Upper lobe of right lung (tissue), 1 donor: ENCODE measurements at places on chromosomes 6 and 20. TPM values are rescaled to one million over a fixed set of nuclear protein-coding genes. Genes with fewer than 3 reads are reported as not detected.

Gene LAMA2
- total RNA-seq = 42.1 TPM

Gene LGSN
- 0.38 TPM for total RNA-seq

DNA sequence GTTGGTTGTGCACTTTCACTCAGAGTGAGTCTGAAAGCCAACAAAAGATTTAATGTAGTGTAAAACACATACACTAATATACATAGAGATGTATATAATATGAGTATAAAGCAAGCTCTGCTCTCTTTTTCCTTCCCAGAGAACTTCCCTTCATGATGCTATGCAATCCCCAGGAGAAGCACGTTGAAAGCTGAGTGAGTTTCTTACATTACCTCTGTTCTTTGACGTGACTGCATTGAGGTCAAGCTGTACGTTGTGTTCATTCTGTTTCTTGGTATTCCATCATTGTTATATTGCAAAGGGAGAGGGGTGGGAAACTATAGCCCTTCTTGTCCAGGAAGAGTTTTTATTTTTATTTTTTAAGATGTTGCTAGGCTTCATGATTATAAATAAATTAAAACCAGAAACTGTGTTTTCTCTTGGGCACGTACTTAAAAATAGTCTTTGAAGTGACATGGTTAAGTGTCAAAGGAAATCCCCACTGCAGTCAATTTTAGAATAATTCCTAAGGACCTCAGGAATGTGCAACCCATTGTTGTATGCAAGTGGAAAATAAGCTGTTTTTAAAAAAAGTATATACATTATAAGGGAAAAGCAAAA, 651.0 kb downstream of the CD109 start:
- H3K4me1 ChIP-seq = no peaks in the 10 kb centered on the region
- H3K36me3 ChIP-seq = no peaks in the 10 kb centered on the region
- no peak overlapping the region for H3K27ac ChIP-seq
- no peak for DNase-seq
- H3K27me3 ChIP-seq = no peaks in the 10 kb centered on the region
- no peak overlapping the region for H3K4me3 ChIP-seq

GRCh38 chr6:156686995-156687788, 90.0 kb upstream of the ARID1B start:
- H3K27ac ChIP-seq = peak overlapping the region; percentile 97
- peak overlapping the region; percentile 76 for H3K4me3 ChIP-seq
- no peaks in the 10 kb centered on the region for H3K36me3 ChIP-seq
- H3K4me1 ChIP-seq = peaks cover 13% of the 10 kb centered on the region
- peak; percentile 95 for DNase-seq

GRCh38 chr6:135180542-135181332, at the start of gene MYB:
MYB (plus strand) TSS chr6:135181308; CDS start chr6:135181514, 206 bp downstream.
- peak; percentile 80 for DNase-seq
- H3K4me3 ChIP-seq = peak within 1 kb of the TSS; percentile 63
- H3K27ac ChIP-seq = no peak within 1 kb of the TSS
- no peaks in the 10 kb centered on the region for H3K36me3 ChIP-seq
- peaks cover 25% of the 10 kb centered on the region for H3K4me1 ChIP-seq

Gene CDH4
- 0.23 TPM for total RNA-seq

DNA sequence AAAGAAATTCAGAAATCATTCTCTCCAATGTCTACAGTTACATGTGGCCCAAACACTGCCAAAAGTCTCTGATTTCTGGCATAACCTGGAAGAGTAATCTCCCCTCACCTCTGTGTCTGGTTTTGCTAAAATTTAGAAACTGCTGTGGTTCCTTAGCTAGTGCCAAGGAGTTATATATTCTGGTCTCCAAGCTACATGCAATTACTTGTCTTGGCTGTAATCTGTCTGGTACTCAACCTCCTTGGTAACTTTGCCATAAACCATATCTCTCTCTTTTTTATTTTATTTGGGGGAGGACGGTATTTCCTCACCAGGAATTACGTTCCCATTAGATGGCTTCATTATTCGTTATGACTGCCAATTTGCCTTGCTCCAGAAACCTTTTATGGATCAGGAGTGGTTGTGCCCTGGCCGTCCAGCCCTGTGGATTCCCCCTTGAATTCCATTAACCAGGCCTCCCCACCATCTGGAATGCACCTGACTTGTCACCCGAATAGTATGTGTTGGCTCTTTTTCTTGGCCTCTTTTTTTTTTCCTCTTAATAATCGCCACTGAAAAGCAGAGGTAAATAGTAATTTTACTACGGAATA, 400.0 kb downstream of the CD83 start:
- no peak overlapping the region for H3K27ac ChIP-seq
- H3K4me1 ChIP-seq = no peaks in the 10 kb centered on the region
- no peak overlapping the region for H3K4me3 ChIP-seq
- H3K27me3 ChIP-seq = no peaks in the 10 kb centered on the region

GRCh38 chr20:60066438-60066823, 108.2 kb downstream of the CDH26 start:
- no peaks in the 10 kb centered on the region for H3K4me1 ChIP-seq
- H3K36me3 ChIP-seq = no peaks in the 10 kb centered on the region
- no peak overlapping the region for H3K27ac ChIP-seq
- no peaks in the 10 kb centered on the region for H3K27me3 ChIP-seq
- DNase-seq = no peak

DNA sequence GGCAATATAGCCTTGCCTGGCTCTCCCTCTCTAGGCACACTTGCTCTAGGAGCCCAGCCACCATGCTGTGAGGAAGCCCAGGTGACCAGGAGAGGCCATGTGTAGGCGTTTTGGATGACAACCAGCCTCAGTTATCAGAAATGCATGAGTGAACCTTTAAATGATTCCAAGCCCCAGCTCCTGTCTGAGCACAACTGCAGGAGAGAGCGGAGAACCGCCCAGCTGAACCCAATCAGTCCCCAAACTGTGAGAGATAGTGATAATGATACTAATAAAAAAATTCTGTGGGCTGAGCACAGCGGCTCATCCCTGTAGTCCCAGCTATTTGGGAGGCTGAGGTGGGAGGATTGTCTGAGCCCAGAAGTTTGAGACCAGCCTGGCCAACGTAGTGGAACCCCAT, 83.8 kb upstream of the TOX2 start:
- no peak overlapping the region for H3K4me3 ChIP-seq
- no peaks in the 10 kb centered on the region for H3K4me1 ChIP-seq
- H3K36me3 ChIP-seq = no peaks in the 10 kb centered on the region
- H3K27me3 ChIP-seq = no peaks in the 10 kb centered on the region

Gene PLEKHG1
- total RNA-seq = 34.6 TPM

- DNase-seq = no peak
- H3K4me1 ChIP-seq = peaks cover 7% of the 10 kb centered on the region
- peaks cover 85% of the 10 kb centered on the region for H3K27me3 ChIP-seq
- no peak overlapping the region for H3K4me3 ChIP-seq
- no peak overlapping the region for H3K27ac ChIP-seq
Measured at GRCh38 chr20:25083141-25083772, 1.3 kb upstream of the VSX1 start.

DNA sequence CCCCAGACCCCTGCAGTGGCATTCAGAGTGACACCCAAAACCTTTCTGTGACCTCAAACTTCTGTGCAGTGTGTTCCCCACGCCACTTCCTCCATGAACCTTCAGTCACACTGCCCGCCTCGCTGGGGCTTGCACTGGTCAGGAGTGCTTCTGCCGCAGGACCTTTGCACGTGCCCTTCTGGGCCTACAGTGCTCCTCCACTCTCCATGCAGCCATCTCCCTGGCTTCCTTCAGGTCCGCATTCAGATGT, 27.1 kb downstream of the SYNJ2 start:
- H3K4me1 ChIP-seq = peaks cover 36% of the 10 kb centered on the region
- DNase-seq = peak; percentile 68
- H3K4me3 ChIP-seq = no peak overlapping the region
- H3K36me3 ChIP-seq = no peaks in the 10 kb centered on the region
- H3K27ac ChIP-seq = peak overlapping the region; percentile 63

- no peak overlapping the region for H3K27ac ChIP-seq
- no peak overlapping the region for H3K4me3 ChIP-seq
- no peaks in the 10 kb centered on the region for H3K4me1 ChIP-seq
Measured at GRCh38 chr6:111210194-111210728, 123.0 kb downstream of the SLC16A10 start.
